ENCODE measurements at places on chromosomes 5 and 9. TPM values are rescaled to one million over a fixed set of nuclear protein-coding genes. Genes with fewer than 3 reads are reported as not detected.
A peak's percentile ranks its signal among the peaks of the same experiment; 100 is the strongest.

The TMEM215 gene
- total RNA-seq: not detected

The RABEPK gene
- 44.6 TPM for total RNA-seq

The PCDHB3 gene
- total RNA-seq: not detected

The SHISAL2B gene
- not detected for total RNA-seq

The ARAP3 gene
- total RNA-seq: 4.8 TPM

The SLC1A1 gene
- 0.13 TPM for total RNA-seq

The RXRA gene
- total RNA-seq: 15.5 TPM

- DNase-seq: no peak
Observed at GRCh38 chr5:152270096-152270495, 135.0 kb downstream of the NMUR2 start.

DNA sequence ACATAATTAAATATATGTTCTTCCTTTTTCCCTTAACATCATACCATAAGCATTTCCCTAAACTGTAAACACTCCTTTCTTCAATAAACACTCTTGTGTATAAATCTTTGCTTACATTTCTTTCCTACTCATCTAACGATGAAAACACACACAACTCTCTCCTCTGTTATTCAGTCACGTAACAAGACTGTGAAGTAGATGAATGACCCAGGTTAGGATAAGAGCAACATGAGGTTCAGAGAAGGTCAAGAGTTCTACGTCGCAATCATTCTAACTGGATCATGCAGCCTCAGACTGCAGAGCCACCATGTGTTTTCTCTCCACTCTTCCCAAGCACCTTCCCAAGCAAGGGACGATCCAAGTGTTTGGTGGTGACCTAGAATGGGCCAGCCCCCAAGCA lies 70.5 kb upstream of the SPTLC1 start:
- no peak for DNase-seq

DNA sequence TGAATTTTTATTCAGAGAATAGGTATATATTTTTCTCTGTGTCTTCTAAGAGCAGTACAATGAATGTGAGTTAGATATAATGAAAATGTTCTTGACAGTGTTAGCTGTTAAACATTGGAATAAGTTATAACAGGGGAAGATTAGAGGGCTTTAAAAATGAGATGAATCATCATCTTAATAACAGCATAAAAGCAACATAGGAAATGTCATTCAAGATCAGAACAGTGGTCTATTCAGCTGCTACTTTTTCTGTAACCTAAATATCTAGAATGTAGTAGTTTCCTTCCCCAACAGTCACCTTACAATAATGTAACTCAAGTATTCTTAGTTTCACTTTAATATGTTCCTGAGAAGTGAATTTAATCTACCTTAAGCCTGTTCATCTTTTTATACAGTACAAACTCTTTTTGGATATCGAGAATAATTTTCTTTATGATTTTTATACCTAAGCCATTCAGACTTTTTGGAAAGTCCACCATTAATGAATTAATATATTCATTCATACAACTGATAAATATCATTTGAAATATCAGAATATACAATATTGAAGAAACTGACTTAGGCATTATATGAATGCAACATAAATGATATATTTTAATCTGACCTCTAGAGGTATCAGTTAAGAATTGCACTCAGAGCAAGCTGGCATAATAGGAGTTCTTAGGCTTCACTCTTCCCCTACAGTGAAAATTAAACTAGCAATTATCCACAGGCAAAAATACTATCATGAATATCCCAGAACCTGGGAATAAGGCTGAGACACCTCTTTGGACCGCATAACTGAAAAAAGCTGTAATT lies 66.1 kb upstream of the EDIL3 start:
- DNase-seq: no peak

- DNase-seq: peak; percentile 67
Observed at GRCh38 chr5:132506094-132506692, 15.6 kb upstream of the IRF1 start.

DNA sequence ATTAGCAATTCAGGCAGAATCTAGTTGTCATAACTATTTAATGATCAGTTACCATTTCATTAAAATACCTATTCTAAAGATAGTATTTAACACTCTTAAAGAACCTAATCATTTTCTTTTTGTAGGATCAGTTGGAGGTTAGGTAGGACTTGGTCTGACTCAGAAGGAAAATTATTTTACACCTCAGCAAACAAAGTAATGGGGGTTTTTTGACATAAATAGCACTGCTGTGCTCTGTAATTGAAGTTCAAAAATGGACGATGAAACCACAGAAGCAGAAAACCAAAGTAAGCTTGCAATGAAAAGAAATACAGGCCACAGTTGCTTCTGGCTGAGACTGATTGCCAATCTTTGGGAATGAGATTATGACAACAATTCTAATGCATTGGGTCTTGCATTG lies 187.0 kb upstream of the TRPM3 start:
- DNase-seq: no peak

DNA sequence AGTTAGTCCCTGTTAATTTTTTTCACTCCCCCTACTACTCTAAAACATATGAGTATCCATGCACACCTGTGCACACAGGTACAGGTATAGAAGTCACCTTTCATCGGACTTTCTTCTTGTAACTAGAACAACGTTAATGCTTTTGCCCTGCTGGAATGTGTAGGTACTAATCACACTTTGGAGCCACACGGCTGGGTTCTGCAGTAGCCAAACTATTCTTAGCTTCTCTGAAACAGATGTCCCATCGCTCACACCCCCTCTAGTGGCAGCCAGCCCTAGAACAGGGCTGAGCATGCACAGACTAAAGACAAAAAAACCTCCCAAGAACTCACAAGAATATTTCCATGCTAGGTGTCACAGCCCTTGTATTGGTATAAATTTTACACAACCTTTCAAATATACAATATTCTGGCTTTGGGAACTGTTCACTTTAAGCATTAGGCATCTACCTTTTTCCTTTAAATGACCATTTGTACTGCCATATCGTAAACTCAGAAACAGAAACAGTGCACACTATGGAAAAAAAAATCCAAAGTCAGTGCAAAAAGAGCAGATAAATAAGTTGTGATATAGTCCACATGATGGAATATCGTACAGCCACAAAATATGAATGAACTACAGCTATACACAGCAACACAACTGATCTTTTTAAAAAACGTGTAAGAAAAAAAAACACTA lies 64.0 kb downstream of the RETREG1 start:
- peak; percentile 74 for DNase-seq

DNA sequence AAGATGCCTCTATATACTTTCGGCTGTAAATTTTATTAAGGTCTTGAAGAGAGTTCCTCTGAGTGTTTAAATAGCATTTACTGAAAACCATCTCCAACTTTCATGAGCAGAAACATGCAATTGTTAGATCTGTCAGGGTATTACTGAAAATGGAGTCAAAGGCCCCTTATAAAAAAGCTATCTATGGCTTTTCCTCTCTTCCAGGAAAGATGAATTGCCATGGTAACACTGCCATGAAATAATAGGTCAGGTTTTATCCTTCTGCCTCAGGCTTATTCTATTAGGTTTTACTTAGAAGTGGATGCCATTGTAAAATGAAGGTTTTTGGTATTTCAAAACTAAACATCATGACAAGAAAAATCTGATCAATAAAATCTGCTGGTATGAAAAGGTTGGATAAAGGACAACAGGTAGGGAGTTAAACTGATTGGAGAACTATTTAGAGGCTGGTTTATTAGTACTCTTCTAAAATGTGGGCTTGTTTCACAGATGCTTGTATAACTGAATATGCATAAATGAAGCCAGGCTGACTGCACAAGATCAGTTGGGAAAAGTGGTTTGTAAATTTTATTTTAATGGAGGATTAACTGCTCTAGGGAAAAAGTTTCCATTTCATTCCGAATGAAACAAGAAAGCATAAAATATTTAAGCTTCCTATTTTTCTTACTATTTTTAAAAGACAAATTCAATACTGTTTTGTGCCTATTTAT lies 135.5 kb downstream of the RAB3C start:
- no peak for DNase-seq

DNA sequence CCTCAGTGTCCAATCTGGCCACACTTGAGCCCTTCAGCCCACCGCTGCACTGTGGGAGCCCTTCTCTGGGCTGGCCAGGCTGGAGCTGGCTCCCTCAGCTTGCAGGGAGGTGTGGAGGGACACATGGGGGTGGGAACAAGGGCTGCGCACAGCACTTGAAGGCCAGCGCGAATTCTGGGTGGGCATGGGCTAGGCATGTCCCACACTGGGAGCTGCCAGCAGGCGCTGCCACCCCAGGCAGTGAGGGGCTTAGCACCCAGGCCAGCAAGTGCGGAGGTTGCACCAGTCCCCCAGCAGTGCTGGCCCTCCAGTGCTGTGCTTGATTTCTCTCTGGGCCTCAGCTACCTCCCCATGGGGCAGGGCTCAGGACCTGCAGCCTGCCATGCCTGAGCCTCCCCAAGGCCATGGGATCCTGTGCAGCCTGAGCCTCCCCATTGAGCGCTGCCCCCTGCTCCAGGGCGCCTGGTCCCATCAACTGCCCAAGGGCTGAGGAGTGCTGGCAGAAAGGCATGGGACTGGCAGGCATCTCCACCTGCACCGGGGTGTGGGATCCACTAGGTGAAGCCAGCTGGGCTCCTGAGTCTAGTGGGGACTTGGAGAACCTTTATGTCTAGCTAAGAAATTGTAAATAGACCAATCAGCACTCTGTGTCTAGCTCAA lies 148.2 kb downstream of the EMB start:
- DNase-seq: no peak

- DNase-seq: no peak
Observed at GRCh38 chr5:126364206-126364902, 58.9 kb upstream of the GRAMD2B start.

- no peak for DNase-seq
Observed at GRCh38 chr9:118891213-118891612, 478.0 kb downstream of the BRINP1 start.

GRCh38 chr5:141709699-141710267 lies 27.8 kb upstream of the ARAP3 start:
- DNase-seq: no peak

GRCh38 chr5:32712481-32713360 lies 1.6 kb downstream of the NPR3 start:
- DNase-seq: no peak

GRCh38 chr9:111952559-111952958 lies 55.9 kb downstream of the UGCG start:
- DNase-seq: peak; percentile 97

DNA sequence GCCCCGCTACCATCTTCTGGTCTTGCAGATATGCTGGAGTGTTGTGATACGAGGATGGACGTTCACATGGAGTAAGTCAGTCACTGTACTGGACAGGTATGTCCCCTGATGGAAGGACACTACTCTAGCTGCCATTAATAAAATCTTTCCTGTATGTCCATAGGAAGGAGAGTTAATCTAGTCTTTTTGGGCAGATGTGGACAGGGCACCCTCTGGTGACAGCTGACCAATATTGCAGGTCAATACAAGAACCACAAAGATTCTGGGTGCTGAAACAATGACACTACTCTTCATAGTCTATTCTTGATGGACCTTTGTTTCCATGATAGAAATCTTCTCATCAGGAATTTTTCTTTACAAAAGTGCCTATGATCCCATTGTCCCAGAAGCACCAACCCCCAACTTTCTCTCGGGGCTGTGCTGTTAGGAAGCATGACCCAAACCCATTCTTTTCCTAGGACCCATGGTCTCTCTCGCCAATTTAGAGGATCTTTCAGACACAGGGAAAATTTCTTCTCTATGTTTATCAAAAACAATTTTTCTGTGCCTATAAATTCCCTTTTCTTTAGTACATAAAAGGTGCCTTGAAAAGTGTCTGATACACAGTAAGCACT lies 376.9 kb downstream of the DTWD2 start:
- peak; percentile 30 for DNase-seq

GRCh38 chr5:6540111-6540827 lies 91.6 kb downstream of the UBE2QL1 start:
- no peak for DNase-seq

- DNase-seq: peak; percentile 53
Observed at GRCh38 chr9:121700165-121700831, 48.9 kb downstream of the DAB2IP start.

DNA sequence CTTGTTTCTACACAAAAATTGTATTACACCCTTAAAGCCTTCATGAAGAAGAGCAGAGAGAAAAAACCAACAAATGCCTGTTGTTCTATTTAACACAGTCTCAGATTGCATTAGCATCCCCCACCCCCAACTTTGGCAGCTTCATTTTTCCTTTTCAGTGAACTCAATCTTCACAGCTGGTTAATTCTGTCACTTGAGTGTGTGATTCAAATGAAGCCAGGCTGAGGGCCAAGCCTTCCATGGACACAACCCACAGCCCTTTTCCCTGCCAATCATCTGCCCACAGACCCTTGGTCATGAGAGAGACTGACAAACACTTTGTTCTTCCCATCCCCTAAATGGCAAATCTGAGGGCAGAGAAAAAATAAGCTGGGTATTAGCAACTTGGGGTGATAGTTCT lies 217.5 kb upstream of the NMUR2 start:
- no peak for DNase-seq

All from HT1080 (cell line).